Effector memory CD8-positive, alpha-beta T cell (primary cell): ENCODE measurements at places on chromosomes 2 and 18.

DNA sequence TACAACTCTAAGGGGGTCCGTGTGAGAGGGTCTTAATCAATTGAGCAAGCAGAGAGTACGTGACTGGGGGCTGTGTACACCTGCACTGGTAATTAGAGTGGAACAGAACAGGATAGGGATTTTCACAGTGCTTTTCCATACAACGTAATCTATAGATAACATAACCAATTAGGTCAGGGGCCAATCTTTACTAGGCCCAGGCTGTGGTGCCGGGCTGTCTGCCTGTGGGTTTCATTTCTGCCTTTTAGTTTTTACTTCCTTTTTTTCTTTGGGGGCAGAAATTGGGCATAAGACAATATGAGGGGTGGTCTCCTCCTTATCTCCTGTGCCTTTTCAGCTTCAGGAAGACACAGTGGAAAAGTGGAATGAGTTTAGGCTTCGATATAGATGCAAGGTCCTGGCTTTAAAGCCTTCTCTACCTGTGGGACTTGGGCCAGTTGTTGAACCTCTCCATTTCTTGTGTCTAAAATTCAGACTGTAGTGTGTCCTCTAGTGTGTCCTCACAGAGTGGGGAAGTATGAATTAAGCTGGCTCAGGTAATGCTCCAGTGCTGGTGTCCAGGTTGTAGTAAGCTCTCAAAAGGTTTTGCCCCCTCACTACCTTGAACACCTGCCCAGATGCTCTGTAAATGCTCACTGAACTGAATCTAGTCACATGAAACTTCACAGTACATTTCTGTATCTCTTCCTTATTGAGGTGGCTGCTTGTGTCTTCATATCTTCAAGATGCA, 422.8 kb downstream of the SETBP1 start:
- no peak for DNase-seq

DNA sequence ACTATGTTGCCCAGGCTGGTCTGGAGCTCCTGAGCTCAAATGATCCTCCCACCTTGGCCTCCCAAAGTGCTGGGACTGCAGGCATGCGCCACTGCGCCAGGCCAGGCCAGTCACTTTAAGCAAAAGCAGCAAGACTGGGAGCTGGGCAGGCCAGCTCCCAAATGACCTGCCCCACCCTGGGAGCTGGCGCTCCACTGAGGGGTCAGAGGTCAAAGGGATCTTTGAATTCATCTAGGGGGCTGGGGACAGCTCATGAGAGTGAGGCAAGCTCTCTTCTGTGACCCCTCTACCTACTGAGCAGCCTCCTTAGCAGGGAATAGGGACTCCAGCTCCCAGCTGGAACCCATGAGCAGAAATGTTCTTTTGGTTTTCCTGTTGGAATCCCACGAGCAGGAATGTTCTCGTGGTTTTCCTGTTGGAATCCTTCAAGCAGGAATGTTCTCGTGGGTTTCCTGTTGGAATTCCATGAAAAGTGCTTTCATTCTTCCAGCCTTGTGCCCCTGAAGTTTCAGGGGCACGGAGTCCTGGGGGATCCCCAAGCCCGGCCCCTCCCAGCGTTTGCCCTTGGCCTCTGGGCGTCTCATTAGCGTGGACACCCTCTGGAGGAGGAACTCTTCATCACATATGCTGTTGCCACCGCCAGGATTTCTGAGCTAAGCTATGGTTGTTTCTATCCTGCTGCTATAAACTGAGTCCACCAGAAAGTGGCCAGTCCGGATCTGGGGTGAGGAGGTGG, 162.0 kb upstream of the HAAO start:
- DNase-seq, result no peak

DNA sequence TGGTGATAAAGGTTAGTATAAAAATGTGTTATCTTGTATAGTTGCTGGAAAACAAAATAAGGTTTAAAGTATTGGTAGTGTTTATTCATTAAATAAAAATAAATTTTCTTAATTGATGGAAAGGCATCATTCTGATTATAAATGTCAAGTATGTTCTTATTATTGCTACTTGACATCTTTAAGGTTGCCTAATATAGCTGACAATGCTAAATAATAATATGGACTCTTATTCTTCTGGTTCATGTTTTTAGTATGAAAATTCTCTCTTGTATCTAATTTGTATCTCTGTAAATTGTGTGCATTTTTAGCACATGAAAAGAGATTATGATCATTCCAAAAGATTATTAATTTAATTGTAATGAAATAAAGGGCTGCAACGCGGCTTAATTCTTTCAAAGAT, 25.0 kb downstream of the RBM44 start:
- DNase-seq, result no peak

DNA sequence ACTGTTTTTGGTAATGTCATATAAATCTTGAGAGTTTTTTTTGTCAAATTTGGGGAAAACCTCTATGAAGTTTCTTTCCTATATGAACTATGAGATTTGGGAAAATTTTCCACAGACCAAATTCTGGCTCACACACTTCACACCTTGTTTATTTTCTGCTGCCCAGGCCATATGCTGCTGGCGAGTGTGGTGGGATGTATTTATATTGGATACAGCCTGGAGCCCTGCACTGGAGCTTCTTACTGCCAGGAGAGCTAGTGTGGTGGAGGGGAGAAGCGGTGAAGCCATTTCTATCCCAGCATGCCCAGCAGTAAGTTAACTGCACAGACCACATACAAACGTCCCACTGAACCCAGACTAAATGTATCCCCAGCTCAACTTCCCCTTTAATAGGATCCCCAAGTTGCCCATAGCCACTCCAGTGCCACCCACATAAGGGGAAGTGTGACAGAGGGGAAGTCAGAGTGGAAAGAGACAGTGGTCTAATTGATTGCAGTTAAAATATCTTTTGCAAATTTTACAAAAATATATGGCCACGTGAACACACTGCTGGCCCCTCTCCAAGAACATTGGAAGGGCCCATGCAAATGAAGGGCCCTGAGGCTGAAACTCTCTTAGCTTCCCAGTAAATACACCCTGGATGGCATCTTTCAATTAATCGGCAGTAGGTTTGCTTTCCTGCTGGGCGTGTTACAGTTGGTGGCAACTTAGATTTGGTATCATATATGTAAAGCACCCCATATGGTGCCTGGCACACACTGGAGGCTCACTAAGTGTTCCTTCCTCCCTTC, 146.6 kb upstream of the ITGA6 start:
- no peak for DNase-seq

DNA sequence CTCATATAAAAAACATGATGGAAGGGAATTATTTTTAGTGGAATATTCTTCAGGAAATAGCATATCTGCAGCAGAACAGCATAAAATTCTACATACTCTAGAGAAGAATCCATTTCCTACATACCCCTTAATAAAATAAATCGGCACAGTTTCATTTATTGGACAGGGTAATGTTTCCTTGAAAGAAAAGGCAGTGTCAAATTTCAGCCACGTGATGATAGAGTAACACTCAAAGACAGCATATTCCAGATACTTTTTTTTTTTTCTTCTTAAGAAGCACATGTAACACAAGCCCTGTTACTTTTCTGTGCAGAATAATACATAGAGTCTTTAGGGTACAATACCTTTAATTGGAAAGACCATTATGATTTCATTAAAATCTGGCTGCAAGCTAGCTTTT, 204.4 kb downstream of the SRBD1 start:
- no peak for DNase-seq

DNA sequence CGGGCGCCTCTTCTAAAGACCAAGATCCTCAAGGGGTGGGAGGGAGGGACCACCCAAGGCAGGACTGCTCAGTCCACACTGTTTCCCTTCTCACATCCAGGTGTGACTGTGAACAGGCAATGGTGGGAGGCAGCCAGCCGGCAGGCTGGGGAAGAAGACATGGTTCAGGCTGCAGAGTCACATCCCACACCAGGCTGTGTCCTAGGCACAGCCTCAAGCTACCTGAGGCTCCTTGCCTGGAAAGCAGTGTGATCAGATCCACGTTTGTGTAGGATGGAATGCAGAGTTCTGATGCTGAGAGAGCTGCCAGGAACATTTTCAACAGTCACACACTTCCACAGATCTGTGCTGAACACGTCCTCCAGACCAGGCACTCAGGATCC, 16.4 kb downstream of the SLC66A2 start:
- no peak for DNase-seq

DNA sequence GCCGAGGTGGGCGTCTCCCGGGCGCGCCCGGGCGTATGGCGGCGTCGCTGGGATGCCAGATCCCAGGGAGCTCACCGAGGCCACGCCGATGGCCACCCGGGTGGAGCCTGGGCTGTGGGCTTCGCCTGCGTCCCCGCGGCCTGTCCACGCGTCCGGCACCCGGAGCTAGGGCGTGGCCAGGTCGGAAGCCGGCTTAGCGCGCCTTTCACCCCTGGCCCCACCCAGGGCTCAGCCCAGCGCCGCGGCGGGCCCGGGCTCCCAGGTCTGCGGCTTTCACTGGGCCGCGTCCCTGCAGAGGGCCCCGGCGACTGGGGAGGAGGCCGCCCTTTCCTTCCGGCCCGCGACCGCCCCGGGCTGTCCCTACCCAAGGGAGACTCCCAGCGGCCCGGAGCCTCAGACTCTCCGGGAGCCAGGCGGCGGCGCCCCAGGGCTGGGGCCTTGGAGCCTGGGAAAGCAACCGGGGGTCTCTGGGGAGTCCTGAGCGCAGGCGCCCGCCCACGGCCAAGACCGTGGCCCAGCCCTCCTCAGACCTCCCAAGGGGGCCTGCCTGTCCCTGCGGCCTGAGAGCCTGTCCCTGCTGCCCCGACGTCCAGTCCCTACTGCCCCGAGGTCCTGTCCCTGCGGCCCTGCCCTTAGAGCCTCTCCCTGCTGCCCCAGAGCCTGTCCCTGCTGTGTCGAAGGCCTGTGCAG, 36.3 kb upstream of the ITM2C start:
- DNase-seq, result no peak

- DNase-seq, result no peak
These were observed 138.2 kb downstream of the HDAC4 start for GRCh38 chr2:239262484-239263230.

DNA sequence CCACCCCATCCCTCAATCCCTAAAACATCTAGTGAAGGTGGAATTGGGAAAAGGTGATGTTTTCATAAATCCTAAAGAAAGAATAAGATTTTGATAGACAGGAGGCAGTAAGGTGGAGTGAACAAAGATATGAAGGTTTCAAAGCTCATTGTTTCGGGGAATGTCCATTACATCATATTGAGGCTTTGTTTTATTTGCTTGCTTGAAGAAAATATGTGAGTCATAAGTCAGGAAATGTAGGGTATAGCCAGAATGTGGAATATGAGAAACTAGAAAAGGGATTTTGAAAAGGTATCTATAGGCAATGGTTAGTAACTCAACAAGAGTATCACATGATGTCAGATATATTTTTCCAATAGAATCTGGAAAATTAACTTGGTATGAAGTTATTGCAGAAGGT, 1178.5 kb upstream of the ACVR2A start:
- no peak for DNase-seq

DNA sequence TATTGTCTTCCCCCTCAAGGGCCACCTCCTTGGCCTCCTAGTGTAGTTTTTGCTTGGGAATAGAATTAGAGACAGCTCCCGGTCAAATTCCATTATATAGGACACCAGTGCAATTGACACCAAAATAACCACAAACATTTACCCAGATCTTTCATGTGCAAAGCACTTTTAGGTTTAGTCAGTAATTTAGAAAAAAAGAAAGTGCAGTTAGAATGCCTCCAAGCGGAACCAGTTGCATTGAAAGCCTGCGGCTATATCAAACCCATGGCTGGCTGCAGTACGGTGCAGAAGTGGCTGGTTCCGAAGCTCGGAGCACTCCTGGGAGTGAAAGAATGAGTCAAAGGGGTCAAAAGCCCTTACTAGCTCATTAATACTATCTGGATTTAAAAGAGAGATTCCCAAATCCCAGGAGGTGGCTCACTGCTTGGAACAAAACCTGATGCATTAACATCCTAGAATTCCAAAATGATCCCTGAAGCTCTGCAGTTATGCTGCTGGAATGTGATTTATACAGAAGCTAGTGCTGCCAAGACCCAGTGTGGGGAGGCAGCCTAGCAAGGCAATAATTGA, 432.2 kb upstream of the KLHL29 start:
- no peak for DNase-seq

GRCh38 chr2:128622371-128622770, 303.7 kb upstream of the HS6ST1 start:
- DNase-seq, result no peak

GRCh38 chr2:929011-929735, 21.5 kb upstream of the SNTG2 start:
- DNase-seq, result no peak

GRCh38 chr2:73762571-73762970, 17.3 kb downstream of the DUSP11 start:
- no peak for DNase-seq

GRCh38 chr2:15990151-15991101, 50.1 kb downstream of the MYCN start:
- DNase-seq, result no peak

DNA sequence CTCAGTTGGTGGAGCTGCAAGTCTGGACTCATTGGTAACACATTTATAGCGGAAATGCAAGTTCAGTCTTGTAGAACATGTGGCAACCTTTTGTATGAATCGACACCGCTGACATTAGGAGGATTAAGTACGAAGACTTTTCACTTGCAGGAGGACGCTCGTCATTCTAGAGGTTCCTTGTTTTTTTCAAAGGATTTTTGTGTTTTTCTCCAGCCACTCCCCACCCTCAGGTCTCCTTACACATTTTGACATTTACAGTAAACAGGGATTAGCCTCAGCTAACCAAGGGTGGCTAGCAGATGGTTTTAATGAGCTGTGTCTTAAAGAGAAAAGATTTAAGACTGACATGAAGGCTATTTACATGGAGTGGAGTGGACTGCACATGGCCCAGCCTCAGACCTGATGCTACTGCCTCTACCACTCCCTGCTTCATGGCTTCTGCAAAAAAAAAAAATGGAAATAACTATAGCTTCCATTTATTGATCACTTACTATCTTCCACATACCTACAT, 173.8 kb downstream of the TRIB2 start:
- DNase-seq, result no peak
